CD8-positive, alpha-beta memory T cell (primary cell): ENCODE measurements at places on chromosomes 16 and 17.
A peak's percentile ranks its signal among the peaks of the same experiment; 100 is the strongest.

- no peak for DNase-seq
Measured at GRCh38 chr17:67212231-67212630, 32.8 kb downstream of the HELZ start.

- no peak for DNase-seq
Measured at GRCh38 chr17:859824-860195, 77.7 kb downstream of the MRM3 start.

DNA sequence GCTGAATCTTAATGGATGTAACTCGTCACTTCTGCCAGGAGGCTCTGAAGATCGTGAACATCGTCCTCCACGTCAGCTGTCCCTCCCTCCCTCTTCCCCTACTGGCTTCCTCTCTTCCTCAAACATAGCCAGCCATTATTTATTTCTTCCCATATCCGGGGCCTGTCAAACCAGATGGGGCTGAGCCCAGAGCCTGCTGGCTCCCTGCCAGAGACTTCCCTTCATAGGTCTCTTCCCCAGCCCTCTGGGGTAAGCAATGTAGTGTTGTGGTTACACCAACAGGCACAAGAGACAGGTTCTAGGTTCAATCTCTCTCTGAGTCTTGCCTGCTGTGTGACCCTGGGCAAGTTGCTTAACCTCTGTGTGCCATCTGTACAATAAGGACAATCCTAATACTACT lies 40.1 kb upstream of the ZFP90 start:
- no peak for DNase-seq

- DNase-seq, result no peak
Measured at GRCh38 chr16:23408823-23409298, 44.1 kb downstream of the COG7 start.

DNA sequence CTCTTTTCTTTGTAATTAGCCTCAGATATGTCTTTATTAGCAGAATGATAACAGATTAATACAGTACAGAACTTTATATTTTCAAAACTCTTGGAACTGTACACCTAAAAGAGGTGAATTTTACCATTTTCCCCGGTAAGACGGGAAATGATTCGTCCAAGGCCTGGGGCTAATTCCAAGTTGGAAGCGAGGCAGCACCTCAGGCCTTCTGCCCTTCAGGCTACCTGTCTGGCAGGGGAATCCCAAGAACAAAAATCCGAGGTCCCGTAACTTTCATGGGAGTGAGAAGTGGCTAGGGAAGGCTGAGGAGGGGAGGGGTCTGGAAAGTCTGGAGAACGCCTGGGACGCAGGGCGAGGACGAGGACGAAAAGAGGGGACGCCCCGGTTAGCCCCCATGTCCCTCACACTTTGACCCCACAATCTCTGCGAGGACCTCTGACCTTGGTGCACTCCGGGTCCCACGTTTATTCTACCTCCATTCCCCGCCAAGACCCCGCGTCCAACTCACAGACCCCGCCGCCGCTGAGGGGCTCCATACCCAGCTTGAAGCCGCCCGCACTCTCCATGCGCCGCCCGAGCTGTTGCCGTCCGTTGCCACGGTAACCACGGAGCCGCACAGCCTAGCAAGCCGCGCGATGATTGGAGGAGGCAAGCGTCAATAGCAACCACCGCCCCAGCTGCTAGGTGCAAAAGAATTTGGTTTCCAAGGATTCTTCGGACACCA lies at the start of gene HYDIN:
Gene HYDIN, minus strand, starts transcription at position 601 of the 724 bp plus-strand sequence. CDS start 43,827 bp downstream, outside the sequence.
- DNase-seq, result no peak

GRCh38 chr17:45043813-45044540 lies 7.5 kb downstream of the DCAKD start:
- DNase-seq, result no peak

GRCh38 chr17:83082909-83083367 lies 3.5 kb downstream of the METRNL start:
- no peak for DNase-seq

GRCh38 chr16:19909750-19910322 lies 25.2 kb upstream of the GPRC5B start:
- DNase-seq, result no peak

DNA sequence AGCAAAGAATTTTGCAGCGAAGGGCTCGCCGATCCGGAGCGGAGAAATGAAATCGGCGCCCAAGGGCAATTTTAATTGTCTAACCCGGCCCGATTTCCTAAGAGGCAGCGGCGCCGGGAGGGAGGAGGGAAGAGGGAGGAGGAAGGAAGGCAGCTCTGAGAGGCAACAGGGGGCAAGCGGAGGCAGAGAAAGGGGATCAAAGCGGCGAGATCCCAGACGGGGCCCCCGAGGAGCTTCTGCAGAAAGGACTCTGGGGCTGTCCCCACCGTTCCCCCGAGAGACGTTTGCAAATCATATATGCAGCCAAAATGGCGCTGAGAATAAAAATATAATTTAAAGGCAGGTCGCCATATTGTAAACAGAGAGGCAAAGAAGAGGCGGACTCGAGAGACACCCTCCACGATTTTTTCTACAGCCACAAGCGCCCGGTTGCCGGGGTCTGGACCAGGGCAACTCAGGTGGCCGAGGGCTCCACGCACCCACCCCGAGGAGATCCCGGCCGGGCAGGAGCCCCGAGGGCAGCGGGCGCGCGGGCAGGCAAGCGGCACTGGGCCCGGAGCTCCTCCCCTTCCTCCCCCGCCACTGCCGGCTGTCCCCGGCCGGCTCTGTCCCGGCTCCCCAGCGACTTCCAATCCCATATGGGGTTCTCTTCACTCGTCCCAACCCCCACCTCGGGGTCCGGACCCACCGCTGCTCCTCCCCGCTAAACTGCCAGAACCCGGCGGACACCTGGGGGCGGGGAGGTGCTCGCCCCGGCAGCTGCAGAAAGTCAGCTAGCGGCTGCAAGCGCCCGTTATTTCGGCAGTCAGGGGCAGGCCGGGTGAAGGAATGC lies 1.9 kb downstream of the PHF12 start:
- DNase-seq, result peak; percentile 38

DNA sequence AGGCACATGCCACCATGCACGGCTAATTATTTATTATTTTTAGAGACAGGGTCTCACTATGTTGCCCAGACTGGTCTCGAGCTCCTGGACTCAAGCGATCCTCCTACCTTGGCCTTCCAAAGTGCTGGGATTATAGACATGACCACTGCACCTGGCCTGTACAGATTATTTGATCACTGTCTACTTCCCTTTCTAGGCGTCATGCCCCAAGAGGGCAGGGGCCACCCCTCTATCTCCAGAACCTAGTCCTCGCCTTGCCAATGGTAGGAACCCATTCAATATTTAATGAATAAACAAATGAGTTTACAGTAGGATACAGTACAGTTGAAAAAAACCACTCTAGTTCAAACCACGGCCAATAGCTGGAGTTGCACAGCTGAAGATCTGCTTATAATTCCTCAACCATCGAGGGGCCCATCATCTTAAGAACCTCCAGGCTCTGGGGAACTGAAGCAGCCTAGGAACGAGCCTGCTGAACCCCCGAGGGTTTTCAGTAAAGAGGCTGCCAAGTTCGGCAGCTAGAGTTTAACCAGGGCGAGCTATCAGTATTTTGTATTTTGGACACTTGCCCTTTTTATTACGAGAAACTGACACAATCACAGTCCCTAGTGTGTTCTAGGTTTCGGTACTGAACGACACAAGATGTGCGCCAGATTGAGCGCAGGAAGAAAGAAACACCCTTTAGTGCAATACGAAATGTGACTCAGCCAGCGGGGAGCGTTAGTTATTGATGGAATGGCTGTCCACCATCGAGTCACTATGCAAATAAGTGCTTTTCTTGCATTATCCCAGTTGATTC lies 14.6 kb downstream of the ADCY9 start:
- DNase-seq, result no peak

- no peak for DNase-seq
Measured at GRCh38 chr16:13866073-13866472, 53.9 kb upstream of the ERCC4 start.

DNA sequence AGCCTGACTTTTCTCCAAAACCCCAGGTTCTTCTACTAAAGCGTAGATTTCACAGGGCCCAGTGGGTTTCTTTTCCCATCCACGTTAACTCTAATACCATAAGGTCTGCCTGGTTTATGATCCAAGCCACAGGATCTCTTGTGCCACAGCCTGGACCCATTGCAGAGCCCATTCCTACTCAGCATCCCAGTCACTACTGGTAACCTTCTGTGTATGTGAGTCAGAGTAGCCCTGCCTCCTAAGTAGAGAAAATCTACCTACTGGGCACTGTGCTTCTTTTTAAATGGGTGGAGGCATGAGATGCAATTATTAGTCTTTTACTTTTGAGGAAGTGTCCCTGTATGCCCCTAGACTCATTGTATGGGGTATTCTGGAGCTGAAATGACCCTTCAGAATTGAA lies 13.5 kb downstream of the CCL11 start:
- no peak for DNase-seq

- DNase-seq, result no peak
Measured at GRCh38 chr16:80894091-80894490, 89.7 kb upstream of the CDYL2 start.

DNA sequence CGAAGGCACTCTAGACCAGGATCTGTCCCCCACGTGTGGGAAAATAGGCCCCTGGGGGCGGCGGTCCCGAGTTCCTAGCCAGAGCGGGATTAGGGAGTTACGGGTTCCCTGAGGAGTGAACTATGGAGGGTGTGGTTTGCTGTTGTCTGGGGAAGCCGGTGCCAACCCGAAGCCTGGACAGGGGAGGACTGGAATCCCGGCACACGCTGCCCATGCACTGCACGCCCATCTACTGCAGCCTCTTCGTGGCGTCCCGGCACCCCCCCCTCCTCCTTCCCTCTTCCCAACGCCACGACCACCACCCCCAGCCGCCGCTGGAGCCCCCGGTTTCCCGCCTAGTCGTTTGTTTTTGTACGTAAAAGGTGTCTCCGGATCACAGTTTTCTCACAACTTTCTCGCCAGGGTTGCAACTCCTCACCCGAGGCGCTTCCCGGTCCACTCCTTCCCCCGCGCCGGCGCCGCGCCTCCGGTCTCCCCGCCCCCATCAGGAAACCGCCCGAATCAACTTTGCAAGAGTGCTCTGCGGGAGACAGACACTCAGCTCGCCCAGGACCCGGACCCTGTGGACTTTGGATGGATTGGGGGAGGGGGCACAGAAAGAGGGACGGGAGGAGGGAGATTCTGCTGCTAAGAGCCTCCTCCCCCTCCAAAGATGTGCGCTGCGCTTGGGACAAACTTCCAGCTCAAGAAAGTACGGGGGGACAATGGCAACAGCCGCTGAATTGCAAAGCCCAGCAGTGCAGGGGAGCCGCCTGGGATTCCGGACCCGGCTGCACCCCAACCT lies 1.4 kb upstream of the LHX1 start:
- no peak for DNase-seq

GRCh38 chr17:7191571-7192270 lies 12.6 kb upstream of the ASGR1 start:
- no peak for DNase-seq

- peak; percentile 51 for DNase-seq
Measured at GRCh38 chr17:78421534-78422266, 43.3 kb downstream of the PGS1 start.

DNA sequence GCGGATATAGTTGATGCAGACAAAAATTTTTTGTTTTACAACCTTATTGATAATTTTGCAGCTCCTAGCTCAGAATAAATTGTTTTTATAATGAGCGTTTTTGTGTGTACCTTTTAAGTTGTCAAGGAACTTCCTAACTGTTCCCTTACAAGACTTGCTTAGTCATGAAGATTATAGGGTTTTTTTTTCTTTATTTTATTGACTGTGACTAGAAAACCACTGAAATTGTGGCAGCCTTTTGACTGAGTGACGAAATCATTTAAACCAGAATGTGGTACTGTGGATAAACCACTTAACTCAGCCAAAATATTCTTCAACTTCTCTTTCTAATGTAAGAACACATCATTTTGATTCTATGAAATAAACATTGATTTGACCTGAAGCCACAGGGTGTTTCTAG lies 40.8 kb upstream of the VPS4A start:
- no peak for DNase-seq

- DNase-seq, result no peak
Measured at GRCh38 chr16:85759631-85760419, 8.9 kb upstream of the C16orf74 start.

GRCh38 chr17:79026376-79027273 lies 2.7 kb downstream of the C1QTNF1 start:
- no peak for DNase-seq

- DNase-seq, result no peak
Measured at GRCh38 chr16:24101431-24101830, 154.7 kb upstream of the CACNG3 start.

GRCh38 chr16:11202260-11203091 lies 53.5 kb downstream of the SOCS1 start:
- DNase-seq, result no peak

DNA sequence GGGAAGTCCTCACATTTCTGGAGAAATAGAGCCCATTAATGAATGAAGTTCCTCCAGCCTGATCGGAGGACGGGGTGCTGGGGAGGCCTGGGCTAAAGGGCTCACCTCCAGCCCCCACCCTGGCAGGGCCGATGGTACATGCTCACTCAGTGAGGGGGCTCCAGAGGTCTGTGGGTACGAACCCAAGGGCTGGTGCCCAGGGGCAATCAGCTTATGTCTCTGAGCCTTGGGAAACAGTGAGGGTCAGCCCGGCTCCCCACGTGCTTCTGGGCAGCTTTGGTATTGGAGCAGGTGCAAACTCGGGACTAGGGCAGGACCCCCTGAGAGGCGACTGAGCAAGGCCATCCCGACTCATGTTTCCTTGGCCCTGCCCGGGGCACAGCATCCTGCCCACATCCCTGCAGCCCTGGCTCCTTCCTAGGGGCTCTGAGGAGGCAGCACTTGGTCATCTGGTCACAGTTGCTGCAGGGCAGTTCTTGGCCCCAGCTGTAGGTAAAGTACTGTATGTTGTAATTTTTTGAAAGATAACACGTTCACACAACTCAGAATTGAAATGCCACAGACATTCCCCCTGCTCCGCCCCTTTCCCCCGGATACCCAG lies 969 bp upstream of the CETP start:
- no peak for DNase-seq

GRCh38 chr16:56331915-56332314 lies 93.4 kb downstream of the AMFR start:
- DNase-seq, result no peak

DNA sequence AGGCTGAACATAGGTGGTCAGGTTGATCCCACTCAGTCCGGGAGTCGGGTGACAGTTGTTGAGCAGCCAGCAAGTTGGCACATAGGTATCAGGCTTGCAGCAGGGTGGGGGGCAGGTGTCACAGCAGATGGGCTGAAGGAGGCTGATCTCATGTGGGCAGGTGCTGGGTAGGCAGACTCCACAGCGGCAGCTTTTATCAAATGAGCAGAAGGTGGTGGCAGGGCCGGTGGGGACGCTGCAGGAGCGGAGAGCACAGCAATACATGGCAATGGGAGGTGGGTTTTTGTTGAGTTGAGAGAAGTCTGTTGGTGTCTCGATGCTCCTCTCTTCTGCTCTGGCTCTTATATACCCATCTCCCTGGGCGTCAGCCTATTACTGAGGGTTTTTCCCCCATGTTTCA lies at the start of gene KRTAP3-1:
Gene KRTAP3-1, minus strand, starts transcription at position 318 of the 400 bp plus-strand sequence. Its CDS starts 54 bp downstream, at position 264.
- no peak for DNase-seq

- DNase-seq, result no peak
Measured at GRCh38 chr16:84854759-84855158, 35.0 kb downstream of the CRISPLD2 start.

GRCh38 chr17:47957591-47958490 lies at the start of gene PRR15L:
Gene PRR15L (minus strand): TSS chr17:47957883. CDS start chr17:47953234, 4,649 bp downstream.
- DNase-seq, result no peak
